ENCODE measurements at places on chromosomes 3 and 15.

- DNase-seq, result peak; percentile 39
Observed at GRCh38 chr15:67068710-67069400, 3.5 kb downstream of the SMAD3 start.

DNA sequence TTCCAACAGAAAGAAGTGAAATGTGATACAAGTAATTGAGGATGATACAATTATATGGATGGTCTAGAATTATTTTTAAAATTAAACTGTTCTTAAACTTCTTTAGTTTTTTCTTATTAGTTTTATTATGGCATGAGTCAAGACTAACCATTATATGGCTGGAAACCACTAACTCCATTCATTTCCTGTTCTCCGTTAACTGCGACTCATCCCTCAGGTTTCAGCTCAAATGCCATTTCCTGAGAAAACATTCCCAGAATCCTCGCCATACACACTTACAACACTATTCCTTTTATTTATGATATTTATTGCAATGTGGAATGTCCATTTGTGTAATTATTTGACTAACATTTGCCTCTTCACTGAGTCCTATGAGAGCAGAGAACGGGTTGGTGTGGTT, 394.1 kb downstream of the SOX2 start:
- DNase-seq, result no peak

DNA sequence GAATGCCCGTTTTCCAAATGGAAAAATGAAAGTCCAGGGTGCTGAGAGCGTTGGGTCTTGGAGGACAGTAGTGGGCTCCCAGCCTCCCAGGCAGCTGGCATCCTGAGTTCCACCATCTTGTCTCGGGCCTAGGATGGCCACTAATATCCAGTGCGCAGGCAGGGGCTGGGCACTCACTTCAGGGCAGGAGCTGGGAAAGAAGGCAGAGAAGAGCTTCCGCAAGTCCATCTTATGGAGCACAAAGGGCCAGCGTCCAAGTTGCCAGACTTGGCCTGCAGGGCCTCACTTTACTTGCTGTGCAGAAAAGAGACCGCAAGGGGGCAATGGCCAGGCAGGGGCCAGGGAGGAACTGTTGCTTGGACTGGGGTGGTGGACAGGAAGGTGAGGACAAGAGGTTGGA, 46.1 kb downstream of the IQSEC1 start:
- no peak for DNase-seq

DNA sequence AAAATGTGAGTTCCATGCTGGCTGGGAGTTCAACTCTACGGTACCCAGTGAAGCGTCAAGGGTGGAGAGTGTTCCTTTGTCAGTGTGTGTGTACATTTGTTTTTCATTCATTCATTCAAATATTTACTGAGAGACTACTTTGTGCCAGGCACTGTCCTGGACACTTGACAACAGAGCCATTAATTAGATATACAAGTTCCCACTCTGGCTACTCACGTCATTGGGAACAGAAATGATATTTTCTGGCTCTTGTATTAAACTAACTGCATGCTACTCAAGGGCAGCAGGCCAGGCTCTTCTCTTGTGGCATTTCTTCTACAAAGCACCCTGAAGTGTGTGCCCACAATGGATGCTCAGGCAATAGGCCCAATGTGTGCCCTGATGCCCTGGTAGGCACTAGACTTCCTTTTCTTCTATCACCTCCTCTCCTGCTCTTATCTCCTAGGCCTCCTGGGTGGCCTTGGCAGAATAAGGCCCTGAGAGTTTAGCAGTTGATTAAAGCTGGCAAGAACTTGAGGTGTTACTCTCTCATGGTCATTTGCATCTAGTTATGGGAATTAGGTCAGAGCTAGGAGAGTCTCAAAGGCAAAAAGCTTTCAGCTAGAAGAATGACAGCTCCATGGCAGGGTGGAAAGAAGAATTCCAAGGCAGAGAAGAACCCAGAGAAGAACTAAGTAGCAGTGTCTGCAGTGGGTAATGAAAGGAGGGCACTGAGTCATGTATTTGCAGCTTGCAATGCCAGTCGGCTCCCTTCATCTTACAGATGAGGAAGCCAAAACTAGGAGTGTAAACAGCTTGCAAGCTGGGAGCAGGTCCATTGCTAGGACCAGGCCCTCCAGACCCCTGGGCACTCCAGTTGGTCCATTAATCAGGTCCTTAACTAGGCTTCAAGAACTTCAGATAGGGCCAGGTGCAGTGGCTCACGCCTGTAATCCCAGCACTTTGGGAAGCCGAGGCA, 14.0 kb upstream of the SMAD3 start:
- DNase-seq, result no peak

DNA sequence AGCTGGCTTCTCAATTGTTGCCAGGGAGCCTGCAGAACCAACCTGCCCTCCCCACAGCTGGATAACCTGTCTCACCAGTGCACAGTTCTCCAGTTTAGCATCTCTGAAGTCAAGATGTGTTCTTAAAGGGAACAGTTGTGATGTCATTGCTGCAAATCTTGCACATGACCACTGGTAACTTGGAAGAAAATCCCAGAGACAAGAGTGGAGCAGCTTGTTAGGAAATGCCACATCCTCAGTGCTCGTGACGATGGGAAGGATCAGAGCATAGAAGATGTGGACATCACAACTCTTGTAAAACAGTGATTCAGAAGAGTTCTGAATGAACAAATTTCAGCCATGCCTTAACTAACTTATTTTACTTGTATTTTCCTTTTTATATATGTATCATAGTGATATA, 36.1 kb upstream of the LIMD1 start:
- no peak for DNase-seq

- no peak for DNase-seq
Observed at GRCh38 chr15:33197636-33198035, 3.1 kb upstream of the FMN1 start.

GRCh38 chr3:149450281-149450680, 24.2 kb upstream of the TM4SF4 start:
- no peak for DNase-seq

GRCh38 chr3:46717447-46718231, at the start of gene PRSS50:
TSS of gene PRSS50 (minus strand) at chr3:46717869. CDS start at chr3:46717824, 45 bp downstream.
- DNase-seq, result peak; percentile 35

DNA sequence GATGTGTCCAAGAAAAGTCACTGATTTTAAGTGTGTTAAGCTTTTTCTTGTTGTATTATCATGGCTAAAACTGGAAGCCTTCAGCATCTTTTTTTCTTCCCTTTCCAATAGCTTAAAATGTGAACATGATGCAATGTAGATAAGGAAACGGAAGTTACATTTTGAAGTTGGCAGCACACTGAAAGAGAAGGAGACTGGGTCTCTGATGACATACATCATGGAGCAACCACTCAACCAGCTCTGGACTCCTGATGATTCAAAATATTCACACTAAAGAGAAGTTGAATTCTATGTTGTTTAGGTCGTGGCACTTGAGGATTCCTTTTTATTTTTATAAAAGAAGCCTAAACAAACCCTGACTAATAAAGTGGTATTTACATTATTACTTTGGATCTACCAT, 488.3 kb upstream of the ALCAM start:
- no peak for DNase-seq

- DNase-seq, result no peak
Observed at GRCh38 chr3:88112289-88112688, 37.5 kb upstream of the C3orf38 start.

DNA sequence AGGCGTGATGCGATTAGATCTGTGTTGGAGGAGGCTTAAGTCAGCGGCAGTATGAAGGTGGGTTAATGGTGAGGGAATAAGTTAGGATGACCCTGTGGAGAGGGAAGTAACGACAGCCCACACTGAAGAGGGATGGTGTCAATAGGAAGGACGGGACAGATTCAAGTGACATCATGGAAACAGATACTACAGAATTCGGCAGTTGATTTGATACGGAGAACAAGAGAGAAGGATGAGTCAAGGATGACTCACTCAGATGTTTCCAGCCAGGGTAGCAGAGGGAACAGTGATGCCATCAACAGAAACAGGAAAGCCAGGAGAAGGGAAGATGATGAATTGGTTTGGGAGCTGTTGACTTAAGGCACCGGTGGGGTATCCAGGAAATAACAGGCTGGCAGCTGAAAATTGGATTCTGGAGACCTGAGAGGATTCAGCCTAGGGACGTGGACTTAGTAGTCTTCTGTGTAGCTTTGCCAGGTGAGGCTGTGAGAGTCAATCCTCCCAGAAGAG, 38.0 kb downstream of the SHC4 start:
- DNase-seq, result peak; percentile 22

GRCh38 chr3:14834121-14834520, 15.4 kb downstream of the FGD5 start:
- DNase-seq, result no peak

DNA sequence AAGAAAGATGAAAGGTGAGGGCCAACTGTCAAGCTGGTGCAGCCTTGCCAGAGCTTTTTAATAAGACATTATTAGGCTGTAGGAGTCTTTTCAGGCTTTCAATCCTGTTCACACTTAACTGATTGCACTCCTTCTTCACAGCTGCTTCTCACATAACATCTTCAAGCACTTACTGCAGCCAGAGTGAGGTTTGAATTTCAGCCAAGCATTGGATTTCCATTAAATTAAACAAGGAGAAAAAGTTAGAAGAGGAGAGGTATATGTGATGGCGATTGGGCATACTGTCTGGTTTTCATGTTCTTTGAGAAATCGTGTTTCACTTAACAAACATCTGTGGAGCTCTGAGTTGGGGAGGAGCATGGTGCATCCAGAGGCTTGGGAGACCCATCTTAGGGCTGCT, 392.8 kb upstream of the LRRC3B start:
- no peak for DNase-seq

DNA sequence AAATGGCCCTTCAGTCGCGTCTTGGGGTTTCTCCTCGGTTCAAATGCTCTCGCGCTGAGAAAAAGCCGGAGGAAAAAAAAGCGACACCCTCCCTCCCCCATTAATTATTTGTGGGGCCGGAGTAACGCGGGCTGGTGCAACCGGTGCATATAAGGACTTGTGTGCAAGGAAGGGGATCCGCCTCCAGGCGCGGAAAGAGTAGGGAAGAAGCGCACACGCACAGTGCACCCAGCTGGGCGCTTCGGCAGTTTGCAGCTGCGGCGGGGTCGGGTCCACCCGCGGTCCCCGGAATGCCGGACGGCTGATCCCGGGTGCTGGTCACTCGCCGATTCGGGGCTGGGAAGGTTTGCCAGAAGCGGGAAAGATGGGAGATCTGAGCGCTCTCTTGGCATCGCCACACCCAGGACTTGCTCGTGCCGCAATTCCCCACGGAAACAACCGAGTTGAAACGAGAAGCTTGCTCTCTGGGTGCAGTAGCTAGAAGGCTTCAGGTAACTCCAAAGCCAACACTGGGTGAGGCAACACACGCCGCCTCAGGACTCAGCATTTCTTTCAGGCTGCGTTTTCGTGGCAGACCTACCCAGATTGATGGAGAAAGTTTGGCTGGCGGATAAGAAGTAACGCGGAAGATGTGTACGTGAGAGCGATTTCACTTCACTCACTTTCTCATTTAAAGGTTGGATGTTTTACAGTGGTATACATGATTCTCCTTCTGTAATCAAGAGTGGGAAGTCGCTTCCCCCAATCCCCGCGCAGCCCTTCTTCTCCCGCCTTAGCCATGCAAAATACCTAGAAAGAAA, 720 bp upstream of the TNIK start:
- peak; percentile 65 for DNase-seq

- no peak for DNase-seq
Observed at GRCh38 chr15:36943508-36944361, 156.6 kb downstream of the MEIS2 start.

GRCh38 chr3:128461731-128462130, 5.0 kb downstream of the DNAJB8 start:
- no peak for DNase-seq
